ENCODE measurements at places on chromosomes 1 and 21.

DNA sequence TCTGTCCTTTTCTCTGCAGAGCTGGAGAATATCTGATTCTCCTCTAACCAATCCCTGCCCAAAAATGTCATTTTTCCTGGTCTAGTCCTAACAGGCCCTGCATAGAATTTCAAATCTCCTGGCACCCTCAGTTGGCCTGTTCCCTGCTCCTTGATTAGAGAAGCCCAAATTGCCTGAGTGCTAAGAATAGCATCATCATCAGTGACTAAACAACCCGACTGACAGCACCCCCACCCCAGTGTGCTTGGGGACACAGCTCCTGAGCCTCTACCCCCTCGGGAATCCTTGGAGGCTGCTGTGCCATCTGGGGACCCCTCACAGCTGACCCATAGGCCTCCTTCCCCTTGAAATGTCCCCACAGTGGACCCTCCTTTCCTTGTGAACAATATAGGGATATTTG is 94.4 kb downstream of the DDX20 start:
- DNase-seq, result no peak

- no peak for DNase-seq
Measured at GRCh38 chr21:45006536-45007095, 66.8 kb downstream of the SLX9 start.

DNA sequence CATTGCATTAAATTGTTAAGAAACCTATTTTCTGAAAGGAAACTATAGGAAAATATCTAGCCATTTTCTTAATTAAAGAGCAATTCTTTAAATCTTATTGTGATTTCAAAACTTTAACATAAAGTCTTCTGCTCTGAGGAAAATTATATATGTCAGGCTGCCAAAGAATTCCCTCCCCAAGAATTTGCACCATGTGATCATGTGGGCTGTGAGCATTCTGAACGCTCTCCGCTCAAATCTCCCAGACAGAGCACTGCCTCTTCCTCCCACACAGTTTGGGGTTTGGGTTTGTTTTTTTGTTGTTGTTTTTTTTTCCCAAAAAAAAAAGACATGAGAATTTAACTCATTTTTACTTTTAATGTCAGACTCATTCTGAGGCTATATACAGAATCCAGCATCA is 155.9 kb upstream of the PALMD start:
- DNase-seq, result no peak

- no peak for DNase-seq
Measured at GRCh38 chr1:87674791-87675190, 346.1 kb downstream of the LMO4 start.

DNA sequence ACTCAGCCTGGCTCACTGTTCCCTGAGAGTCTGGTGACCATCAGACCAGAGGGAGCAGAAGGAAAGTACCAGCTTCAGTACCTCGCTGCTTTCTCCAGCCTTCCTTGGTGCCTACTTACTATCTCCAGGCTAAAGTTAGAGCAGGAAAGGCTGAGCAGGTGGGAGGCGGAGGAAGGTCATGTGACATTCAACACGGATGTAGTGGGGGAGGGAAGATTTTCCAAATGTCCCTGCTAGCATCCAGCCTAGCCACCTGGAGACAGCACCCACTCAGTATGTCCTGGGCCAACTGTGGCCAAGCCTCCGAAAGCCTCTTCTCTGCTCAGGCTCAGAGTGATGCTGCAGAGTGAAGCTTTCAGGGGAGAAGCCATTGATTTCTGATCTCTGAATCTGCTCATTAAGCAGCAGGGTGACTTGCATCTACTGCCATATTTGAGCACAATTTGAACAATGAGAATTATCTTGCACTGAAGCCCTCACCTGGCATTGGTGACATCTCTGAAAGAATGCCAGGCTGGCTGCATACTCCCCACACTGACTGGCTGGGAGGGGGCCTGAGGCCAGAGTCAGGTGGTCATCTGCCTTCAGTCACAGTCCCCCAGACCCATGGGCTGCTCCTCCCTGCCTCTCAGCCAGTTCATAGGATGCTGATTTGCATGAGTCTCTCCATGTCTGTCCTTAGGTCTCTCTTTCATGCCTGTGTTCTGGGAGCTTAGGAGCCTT is 86.2 kb downstream of the KCND3 start:
- DNase-seq, result no peak

DNA sequence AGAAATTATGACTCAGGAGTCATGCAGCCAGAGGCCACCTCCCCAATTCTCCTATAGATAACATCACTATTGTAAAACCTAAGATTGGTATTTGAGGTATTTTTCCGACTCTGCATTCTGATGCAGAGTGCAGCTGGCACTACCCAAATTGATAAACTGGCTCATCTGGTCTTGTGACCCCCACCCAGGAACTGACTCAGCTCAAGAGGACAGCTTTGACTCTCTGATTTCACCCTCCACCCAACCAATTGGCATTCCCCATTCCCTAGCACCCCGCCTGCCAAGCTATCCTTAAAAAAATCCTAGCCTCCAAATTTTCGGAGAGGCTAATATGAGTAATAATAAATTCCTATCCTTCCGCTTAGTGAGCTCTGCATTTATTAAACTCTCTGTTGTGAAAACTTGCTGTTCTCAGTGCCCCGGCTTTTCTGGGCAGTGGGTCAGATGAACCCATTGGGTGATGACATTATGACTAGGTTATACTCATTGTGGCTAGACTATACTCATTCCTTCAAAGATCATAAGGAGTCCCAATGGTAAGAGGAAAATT is 39.4 kb upstream of the EPS15 start:
- no peak for DNase-seq

DNA sequence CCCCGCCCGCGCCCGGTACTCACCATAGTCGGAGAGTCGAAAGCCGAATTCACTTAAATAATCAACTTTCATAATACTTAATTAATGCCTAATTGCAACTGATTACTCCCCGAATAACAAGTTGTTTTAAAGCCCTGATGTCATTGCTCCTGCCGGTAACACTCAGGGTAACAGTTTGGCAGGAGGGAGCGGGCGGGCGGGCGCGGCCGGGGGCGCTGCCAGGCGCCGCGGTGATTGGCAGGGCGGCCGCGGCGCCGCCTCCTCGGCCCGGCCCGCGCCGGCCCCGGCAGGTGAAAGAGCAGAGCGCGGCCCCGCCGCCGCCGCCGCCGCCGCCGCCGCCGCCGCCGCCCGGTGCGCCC is 102.2 kb downstream of the CASZ1 start:
- DNase-seq, result peak; percentile 65

Data from hematopoietic multipotent progenitor cell (in vitro differentiated cells).